ENCODE measurements at places on chromosomes 5 and 9. TPM values are rescaled to one million over a fixed set of nuclear protein-coding genes. Genes with fewer than 3 reads are reported as not detected.

CSF2 gene
- total RNA-seq: not detected

ACTBL2 gene
- not detected for total RNA-seq

STK32A gene
- total RNA-seq: not detected

DNA sequence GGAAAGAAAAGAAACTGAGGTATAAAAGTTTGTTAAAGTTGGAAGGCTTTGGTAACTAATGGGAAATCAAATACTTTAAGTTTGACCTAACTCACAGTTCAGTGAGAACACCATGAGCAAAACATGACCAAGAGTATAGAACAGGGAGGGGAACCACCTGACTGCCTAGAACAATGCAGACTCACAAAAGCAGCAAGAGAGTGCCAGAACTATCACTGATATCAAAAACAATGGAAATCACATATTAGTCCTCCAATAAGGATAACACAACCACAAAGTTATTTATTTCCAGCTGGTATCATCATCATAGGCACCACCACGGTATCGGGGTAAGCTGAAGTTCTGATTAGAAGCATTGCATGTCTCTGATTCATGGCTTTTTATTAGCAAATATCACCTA is 77.5 kb downstream of the TRPM6 start:
- DNase-seq: no peak
- no peak overlapping the region for H3K27ac ChIP-seq
- no peaks in the 10 kb centered on the region for H3K4me1 ChIP-seq
- H3K4me3 ChIP-seq: no peak overlapping the region
- no peaks in the 10 kb centered on the region for H3K36me3 ChIP-seq

DNA sequence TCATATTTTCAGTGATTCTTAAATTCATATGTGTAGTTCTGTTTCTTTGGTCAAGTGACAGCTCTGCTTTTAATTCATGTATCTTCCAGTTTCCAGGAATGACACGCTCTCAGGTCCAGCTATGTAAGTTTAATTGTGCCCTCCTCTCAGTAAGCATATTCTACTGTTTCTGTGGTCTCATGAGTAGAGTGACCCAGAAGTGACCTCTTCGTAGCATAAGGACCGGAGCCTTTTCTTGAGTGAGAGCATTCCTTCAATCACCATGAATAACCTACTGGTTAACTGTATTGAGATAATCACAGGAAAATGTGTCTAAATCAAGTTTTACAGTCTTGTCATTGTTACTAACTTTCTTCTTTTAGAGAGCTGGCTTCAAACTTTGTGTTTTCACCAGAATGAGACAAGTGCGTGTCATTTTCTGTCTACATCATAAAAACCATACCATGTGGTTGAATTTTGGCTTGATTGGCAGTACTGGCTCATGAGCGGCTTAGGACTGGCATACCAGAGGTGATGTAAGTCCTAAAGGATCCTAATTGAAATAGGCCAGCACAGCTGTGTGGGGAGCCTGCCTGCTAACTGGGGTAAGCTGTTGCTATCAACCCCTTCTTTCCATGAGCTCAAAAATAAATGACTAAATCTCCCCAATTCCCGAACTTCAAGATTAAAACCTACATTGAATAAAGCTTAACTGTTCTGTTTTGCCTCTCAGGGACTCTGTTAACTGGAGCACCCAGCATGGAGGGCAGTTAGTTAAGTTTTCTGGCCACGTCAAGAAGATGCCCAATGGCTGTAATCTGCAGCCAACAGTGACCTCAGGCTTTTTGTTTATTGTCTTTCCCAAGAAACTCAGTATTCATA is 4.8 kb downstream of the ADAMTSL1 start:
- H3K27ac ChIP-seq: no peak overlapping the region
- peaks cover 18% of the 10 kb centered on the region for H3K27me3 ChIP-seq
- H3K4me1 ChIP-seq: no peaks in the 10 kb centered on the region
- H3K36me3 ChIP-seq: no peaks in the 10 kb centered on the region
- no peak overlapping the region for H3K4me3 ChIP-seq

GRCh38 chr5:168649306-168649705 is 70.1 kb upstream of the PANK3 start:
- no peaks in the 10 kb centered on the region for H3K27me3 ChIP-seq
- no peak overlapping the region for H3K4me3 ChIP-seq
- H3K4me1 ChIP-seq: no peaks in the 10 kb centered on the region
- peaks cover 2% of the 10 kb centered on the region for H3K36me3 ChIP-seq
- no peak for DNase-seq

All from activated naive CD4-positive, alpha-beta T cell treated with anti-CD3 and anti-CD28 coated beads for 36 hours (primary cell).